Activated CD4-positive, alpha-beta T cell treated with anti-CD3 and anti-CD28 coated beads for 1 hour (primary cell): ENCODE measurements at places on chromosomes 7 and 10.

DNA sequence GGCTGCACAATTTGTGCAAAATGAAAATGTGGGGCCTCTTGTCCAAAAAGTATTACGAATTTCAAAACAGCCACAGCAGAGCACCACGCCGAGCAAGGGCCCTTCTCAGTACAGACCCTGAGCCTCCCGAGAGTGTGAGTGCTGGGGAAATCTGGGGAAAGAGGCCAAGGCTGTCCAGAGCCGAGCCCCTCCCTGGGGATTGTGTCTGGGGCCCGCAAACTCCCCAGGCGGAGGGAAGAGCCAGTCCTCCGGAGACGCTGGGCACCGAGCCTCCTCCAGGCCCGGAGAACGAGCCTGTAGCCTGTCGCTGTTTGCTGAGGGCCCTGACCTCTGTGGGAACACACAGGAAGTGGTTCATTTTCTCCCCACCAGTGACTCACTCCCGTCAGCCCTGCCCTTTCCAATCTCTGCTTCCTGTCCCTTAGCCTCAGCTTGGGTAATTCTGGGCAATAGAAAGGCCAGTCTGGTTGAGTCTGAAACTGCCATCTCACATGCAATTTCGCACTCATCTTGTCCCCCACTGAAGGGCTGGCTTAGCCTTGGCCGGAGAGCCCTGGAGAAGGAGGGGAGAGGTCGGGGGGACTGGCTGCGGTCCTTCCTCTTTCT is 19.5 kb upstream of the GNA12 start:
- peak; percentile 51 for DNase-seq

DNA sequence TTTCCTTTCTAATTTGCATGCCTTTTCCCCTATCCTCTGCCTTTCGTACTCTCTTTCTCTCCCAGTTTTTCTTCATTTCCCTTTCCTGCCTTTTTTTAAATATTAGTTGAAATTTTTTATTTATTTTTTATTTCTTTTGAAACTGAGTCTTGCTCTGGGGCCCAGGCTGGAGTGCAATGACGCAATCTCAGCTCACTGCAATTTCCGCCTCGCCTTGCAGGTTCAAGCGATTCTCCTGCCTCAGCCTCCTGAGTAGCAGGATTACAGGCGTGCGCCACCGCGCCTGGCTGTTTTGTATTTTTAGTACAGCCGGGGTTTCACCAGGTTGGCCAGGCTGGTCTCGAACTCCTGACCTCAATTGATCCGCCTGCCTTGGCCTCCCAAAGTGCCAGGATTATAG is 20.0 kb upstream of the HUS1 start:
- DNase-seq, result no peak

DNA sequence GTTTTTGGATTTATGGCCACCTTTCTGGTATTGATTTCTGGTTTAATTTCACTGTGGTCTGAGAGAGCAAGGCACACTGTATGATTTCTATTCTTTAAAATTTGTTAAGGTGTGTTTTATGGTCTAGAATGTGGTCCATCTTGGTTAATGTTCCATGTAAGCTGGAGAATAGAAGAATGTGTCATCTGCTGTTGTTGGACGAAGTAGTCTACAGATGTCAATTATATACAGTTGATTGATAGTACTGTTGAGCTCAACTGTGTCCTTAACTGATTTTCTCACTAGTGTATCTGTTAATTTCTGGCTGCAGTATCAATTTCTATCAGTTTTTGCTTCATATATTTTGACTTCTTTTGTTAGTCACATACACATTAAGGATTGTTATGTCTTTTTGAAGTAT is 127.1 kb downstream of the MLLT10 start:
- DNase-seq, result no peak

GRCh38 chr10:98170249-98171117 is 36.0 kb downstream of the R3HCC1L start:
- DNase-seq, result no peak

DNA sequence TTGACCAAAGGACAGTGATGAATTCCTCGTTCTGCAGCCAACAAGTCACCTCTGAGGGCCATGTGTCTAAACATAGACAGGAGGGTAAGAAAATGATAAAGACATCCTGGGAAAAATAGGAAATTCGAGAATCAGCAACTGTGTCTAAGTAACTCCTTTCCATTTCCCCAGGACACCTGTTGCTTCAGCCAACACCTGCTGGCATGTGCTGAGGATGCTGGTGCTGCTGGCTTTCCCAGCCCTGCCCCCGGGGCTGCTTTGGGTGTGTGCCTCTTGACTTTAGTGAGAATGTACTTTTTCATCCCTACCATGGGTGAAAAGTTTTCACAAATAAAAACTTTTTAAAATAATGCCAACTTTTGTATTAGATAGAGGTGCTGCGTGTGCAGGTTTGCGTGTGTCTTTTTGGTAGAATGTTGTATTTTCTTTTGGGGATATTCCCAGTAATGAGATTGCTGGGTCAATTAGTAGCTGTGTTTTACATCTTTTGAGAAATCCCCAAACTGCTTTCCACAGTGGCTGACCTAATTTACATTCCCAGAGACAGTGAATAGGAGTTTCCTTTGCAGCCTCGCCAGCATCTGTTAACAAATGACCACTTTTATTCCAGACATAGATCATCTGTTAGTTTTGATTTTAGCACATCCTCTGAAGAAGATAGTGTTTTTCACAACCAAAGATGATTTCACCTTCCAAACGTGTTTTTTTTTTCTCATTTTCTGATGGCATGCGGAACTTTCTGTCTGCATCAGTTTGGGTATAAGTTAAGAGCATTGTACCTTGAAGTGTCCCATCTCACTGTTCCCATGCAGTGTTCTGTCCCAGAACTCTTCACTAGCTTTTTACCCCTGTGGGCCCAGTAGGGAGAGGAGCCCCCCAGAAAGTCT is 104.2 kb upstream of the ACBD5 start:
- no peak for DNase-seq

DNA sequence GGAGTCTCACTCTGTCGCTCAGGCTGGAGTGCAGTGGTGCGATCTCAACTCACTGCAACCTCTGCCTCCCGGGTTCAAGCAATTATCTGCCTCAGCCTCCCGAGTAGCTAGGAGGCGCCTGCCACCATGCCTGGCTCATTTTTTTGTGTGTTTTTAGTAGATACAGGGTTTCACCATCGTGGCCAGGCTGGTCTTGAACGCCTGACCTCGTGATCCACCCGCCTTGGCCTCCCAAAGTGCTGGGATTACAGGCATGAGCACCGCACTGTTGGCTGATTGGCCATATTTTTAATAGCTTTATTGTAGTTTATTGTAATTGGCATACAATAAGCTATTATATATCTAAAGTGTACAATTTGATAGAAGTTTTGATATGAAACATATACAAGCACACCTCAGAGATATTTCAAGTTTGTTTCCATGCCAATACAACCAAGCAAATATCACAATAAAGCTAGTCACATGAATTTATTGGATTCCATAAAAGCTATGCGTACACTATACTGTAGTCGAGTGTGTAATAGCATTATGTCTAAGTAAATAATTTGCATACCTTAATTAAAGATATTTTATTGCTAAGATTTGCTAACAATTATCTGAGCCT is 5.6 kb downstream of the PLEKHS1 start:
- no peak for DNase-seq

DNA sequence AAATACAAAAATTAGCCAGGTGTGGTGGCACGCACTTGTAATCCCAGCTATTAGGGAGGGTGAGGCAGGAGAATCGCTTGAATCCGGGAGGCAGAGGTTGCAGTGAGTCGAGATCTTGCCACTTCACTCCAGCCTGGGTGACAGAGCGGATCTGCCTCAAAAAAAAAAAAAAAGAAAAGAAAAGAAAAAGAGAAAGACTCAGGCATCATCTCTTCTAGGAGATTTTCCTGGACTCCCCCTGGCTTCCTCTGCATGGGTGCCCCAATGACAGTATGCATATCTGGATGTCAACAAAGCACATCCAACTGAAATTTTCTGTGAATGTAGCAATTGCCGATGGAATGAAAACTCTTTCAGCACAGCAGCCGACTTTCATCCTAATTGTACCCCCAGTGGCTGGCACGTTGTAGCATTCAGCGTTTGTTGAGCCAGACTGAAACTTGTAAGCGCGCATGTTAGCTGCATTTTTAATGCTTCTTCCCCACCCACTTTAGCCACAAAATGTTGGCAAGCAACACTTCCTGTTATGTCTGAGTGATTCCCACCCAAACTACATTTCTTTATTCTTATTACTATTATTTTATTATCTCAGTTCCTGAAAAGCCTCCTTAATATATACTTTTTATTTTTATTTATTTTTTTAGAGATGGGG is 70.2 kb downstream of the PRTFDC1 start:
- no peak for DNase-seq

GRCh38 chr10:108653531-108653930 is 1269.8 kb downstream of the XPNPEP1 start:
- DNase-seq, result no peak

DNA sequence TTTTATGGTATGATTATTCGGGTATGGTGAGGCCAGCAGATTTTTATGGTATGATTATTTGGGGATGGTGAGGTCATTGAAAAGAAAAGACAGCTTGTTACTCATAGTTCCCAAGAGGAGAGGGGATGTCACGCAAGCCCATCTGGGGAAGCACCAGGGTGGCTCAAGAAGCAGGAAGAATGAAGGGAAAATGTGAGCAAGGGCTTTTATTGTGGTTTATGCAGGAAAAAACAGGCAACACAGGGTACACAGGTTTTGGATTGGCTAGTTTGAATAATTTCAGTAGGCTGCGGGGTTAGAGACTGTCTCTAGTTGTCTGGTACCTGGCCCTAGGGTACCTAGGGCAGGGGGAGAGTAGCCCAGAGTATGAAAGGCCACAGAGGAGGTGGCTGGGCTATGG is 26.8 kb upstream of the DGKI start:
- no peak for DNase-seq

- no peak for DNase-seq
Observed at GRCh38 chr10:124249812-124250432, 156.5 kb upstream of the CHST15 start.

DNA sequence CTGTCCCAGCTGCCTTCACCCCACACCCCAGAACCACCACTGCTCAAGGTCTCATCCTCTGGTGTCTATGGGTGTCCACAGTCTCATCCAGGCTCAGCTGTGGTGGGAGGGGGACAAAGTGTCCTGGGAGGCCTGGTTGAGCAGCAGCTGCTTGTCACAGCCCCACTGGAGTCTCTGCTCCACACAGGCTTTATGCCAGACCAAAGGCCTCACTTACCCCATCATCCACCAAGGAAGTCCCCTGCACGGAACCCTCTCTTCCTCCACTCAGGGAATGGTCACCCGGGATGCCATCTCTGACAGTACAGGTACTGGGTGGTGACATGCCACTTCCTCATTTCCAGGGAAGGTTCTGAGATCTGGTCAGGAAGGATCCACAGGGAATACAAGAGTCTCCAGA is 925.4 kb upstream of the ZNF722 start:
- no peak for DNase-seq
